ENCODE measurements at places on chromosomes 2 and 18.

GRCh38 chr2:25333981-25334380, 7.7 kb downstream of the DNMT3A start:
- DNase-seq: no peak

DNA sequence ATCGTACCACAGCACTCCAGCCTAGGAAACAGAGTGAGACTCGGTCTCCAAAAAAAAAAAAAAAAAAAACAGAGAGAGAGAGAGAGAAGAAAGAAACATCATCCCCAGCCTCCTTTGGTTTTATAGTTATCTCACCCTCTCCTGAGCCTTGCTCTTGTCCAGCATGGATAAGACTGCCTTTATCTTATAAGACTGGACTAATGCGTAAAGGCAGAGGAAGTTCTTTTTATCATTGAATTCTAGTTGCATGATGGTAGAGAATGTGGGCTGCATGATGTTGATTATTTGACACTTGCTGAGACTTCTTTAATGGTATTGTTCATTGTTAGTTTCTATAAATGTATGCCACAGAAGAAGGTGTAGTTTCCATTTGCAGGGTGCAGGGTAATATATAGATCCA, 124.4 kb downstream of the ZBTB7C start:
- DNase-seq: no peak

DNA sequence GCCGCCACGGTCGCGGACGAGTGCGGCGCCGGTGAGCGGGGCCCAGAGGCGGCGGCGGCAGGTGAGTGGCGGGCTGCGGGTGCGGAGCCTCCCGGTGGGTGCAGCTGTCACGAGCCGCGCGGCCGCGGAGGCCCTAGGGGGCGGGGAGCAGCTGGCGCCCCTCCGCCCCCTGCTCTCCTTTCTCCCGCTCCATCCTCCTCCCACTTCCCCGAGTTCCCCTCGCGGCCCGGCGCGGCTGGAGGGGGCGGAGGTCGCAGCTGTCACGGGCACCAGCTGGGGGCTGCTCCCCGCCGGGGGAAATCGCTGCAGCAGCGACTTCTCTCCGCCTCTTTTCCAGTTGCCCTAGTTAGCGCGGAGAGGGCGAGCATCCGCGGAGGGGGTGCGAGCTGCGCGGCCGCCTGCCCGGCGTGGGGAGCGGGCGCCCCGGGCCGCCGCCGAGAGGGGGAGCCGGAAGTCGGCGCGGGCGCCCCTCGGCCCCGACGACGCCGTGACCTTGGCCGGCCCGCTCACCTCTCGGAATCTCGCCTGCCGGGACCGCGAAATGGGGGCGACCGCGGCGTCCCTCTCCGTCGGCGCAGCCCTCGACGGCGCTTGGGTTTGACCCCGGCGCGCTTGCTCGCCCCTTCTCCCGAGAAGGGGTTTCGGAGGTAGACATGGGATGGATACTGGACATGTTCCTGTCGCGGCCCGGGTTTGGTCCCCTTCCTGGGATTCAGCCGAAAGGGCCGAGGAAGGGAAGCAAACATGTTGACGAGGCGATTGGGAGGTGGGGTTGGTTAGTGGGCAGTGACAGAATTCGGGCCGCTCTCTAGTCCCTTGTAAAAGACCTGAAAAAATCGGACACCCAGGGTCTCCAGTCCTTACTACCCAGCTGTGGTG, 727 bp downstream of the NCOA1 start:
- peak; percentile 56 for DNase-seq

DNA sequence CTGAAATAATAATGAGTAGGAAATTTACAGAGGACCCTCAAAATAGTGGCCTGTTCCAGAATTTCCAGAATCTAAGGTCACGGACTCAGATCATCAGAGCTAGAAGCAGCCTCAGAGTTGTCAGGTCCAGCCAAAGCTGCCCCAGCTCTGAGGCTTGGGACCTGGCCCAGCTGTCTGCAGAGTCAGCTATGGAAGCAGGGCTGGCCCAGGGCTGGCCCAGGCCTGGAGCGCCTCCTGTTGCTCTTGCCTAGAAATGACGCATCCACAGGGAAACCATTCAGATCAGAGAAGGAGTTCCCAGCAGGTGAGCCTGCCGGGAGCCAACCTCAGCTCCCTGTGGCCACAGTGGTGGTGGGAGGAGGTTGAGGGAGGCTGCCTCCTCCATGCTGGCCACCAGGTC, 106.7 kb upstream of the ARL4C start:
- no peak for DNase-seq

DNA sequence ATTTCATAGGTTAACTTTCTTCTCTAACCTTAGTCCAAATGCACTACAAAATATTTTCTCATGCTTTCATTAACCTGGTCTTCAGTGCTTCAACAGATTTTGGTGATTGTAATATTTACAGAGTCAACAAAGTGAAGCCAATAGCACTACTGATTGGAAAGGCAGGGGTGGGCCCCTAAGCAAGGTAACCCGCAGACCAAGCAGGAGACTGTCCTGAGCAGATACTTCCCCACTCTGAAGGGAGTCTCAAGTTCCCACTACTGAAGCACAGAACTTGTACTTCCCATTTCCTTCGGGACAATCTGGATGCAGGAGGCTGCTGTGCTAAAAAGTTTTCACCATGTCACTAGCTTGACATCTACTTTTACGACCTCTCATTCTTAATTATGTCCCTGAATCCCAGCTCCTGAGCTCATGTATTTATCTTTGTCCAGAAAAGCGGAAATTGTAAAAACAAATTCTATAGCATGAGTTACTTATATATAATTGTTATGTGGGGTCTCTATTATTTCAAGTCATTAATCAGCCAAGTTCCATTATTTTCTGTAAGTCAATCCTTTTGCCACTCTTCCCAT, 311.6 kb upstream of the REV1 start:
- no peak for DNase-seq

DNA sequence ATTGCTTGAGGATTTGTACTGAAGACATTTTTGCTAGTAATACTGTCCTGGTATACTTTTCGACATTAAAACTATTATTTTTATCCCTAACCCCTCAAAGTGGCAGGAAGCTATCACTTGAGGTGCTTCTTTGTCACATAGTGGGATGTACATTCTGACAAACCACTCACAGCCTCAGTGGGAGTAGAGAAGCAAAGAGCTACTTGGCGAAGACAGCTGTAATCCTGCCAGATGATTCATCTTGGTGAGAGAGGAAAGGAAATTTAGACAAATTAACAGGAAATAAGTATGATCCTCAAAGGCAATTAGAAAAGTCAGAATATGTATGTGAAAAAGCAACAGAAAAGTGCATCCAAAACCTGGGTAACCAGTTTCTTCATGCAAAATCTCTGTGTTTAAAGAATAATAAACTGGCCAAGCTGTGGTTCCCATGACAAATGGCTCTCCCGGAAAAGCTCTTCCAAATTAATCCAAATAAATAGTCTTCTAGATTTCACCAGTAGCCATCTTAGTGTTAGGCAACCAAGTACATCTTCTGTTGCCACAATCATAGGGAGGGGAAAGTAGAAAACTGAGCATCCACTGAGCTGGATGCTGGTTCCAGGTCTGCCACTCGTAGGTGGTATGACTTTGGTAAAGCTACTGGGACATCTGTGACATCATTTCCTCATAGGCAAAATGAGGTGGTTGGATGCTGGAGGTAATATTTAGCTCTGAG, 308.0 kb upstream of the LYPD1 start:
- no peak for DNase-seq
